ENCODE measurements at places on chromosomes 6 and 20.

DNA sequence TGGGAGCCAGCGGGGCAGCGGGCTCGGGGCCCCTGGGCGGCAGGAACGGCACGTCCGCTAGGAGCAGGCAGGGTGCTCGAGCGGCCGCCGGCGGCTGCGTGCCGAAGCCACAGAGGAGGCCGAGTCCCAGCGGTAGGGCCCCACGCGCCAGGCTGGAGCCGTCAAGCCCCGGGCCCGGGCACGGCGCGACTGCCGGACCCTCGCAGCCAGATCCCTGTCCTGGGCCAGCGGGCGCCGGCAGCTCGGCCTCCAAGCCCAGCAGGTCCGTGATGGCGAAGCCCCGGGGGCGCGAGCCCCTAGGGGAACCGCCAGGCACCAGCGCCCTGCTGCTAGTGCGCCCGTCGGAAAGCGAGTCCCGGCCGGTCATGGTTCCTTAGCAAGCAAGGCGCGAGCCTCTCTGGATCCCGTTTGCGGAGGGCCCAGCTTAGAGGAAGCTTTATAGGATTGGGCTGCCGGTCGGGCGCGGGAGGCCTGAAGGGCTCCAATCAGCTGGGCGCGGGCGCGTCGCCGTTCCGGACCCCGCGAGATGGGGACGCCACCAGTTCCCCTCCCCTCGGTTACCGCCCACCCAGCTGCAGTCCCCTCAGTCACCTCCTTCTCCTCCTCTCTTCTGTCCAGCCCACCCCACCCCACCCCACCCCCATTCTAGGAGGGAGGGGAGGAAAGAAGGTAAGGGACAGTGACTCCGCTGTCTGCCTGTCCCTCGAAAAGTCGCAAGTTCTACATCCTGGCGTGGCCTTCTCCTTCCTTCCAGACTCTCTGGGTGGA lies at the start of gene VSX1:
TSS of gene VSX1 (minus strand) at position 412 of the 768 bp plus-strand sequence. CDS start at position 367, 45 bp downstream.
- DNase-seq, result peak; percentile 24

- DNase-seq, result peak; percentile 19
Observed at GRCh38 chr6:5626727-5627426, 365.6 kb downstream of the FARS2 start.

- DNase-seq, result no peak
Observed at GRCh38 chr20:14446446-14446845, 109.0 kb upstream of the FLRT3 start.

- DNase-seq, result no peak
Observed at GRCh38 chr20:45341579-45341938, 6.7 kb downstream of the SDC4 start.

DNA sequence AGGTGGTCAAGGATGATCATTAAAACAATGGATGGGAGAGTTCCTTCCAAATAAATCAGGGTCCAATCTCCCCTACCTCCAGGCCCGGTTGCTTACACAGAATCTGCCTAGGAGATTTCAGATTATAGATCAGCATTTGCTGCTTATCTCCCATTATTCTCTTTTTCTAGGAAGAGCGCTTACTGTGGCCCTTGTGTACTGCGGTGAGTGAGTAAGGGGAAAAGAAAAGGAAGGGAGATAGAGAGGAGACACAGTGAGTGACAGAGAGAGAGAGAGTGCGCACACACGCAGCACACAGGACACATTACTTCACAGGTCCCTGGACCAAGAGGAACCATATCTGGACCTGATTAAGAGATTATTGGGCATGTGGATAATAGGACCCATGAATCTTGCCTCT lies 6.2 kb downstream of the LATS1 start:
- no peak for DNase-seq

- no peak for DNase-seq
Observed at GRCh38 chr6:133854364-133855275, 34.3 kb upstream of the TCF21 start.

DNA sequence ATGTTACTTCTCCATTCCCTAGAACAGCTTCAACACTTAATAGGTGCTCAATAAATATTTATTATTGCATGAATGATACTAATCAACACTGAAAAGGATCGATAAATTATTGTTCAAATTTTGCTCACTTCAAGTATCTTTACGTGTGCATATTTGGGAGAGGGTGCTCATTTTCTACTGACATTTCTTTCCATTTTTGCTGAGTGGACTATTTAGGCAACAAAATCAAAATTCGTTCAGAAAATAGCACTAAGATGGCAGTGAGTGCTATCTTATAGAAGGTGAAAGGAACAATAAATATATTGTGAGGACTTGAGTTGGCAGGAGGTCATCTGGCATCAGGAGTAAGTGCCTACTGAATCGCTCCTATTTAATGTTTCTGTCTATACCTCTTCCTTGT lies 501.9 kb upstream of the IRAK1BP1 start:
- no peak for DNase-seq

GRCh38 chr20:24718696-24719095 lies 230.4 kb upstream of the CST7 start:
- no peak for DNase-seq

DNA sequence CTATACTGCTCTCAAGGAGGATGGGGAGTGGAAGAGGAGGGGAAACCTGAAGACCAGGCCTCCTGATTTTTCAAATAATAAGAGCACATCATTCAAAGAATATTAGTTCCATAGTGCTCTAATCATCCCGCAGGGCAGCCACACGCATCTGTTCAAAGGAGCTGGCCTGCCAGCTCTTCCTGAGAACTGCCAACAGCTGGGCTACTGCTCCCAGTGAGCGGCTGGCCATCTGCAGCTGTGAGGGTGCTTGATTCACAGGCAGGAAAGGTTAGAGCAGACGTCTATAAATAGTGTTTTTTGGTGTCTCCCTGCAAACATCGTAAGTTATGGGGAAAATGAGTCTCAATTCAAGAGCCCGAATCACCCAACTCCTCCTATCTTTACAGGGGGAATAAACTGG lies 17.3 kb downstream of the NSFL1C start:
- DNase-seq, result no peak

GRCh38 chr6:91087908-91088307 lies 501.0 kb upstream of the MAP3K7 start:
- DNase-seq, result no peak

- DNase-seq, result peak; percentile 54
Observed at GRCh38 chr6:139027620-139028182, 844 bp upstream of the ABRACL start.

DNA sequence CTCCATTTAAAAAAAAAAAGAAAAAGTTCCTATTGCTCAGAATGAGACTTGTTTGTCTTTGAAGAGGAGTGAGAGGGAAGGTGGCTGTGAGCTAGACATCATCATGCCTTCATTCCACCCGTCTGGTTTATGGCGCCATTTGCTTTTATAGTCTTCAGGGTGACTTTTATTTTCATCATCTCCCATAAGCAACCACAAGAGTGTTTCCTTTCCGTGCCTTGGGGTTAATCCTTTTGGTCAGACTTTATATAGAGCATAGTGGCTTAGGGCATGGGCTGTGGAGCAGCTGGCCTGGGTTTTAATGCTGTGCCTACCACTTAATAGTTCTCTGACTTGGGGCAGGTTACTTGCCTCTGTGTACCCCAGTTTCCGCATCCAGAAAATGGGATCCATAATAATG lies 77.8 kb downstream of the RREB1 start:
- no peak for DNase-seq

DNA sequence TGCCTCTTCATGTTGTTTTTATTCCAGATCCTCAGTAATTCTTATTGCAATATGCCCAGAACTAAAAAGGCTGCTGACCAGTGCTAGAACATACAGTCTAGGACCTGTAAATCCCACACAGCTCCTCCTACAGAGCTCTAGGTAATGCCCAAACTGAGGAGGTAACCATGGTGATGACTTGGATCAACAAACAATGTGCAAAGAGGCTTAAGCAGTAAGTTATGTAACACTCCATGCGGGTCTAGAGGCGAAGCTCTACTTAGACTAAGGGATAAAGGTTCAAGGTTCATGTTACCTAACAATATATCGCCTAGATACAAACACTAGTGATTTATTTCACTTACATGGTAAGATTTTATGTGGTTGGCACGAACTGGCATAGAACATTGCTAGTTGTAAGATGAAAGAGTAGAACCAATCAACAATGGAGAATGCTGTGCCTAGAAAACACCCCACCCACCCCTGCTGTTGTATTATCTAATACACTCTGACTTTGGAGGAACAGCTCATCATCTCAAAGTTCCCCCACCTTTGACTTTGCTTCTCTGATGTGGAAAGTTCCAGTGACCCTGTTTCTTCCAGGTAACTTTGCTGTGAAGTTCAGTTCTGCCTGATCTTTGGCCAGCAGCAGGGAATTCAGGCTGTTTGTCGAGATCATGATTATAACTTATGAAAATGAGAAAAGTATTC lies 242.4 kb downstream of the ALDH8A1 start:
- no peak for DNase-seq

DNA sequence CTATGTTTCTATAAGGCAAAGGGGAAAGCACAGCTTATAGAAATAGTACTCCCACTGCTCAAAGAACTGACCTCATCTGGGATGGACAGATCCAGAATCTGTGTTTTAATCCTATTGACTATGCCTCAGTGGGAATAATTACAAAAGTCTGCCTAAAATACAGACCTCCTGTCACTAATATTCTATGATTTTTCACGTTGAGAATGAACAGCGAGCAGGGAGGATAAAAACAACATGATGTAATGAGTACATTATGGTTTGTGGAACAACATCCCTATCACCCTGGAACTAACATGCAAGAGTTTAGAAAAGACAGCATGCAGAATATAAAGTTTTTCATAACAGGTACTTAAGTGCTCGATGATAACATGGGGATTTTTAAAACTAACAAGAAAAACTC lies 53.9 kb downstream of the EPHA7 start:
- DNase-seq, result no peak

GRCh38 chr6:43861212-43861894 lies 91.3 kb downstream of the VEGFA start:
- DNase-seq, result no peak

DNA sequence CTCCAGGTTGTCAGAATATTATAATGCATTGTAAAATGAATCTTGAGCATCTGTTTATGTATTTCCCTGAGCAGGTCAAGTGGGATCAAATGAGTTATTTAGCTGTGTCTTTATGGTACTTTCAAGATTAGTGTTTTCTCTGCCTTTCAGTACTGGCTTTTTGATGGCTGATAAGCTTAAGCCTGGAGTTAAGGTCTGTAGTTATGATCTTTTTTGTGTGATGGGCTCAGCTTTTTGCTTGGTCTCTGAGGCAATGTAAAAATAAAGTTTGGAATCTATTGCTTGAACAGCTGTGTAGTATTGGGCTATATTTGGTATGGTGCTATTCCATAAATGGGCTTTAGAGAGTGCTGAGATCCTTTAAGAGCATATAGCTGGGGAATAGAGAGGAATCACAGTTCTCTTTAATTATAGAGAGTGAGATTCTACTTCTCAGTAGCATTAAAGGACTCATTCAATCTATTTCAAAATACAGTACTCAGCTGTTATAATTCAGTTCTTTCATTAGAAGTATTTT lies 40.7 kb downstream of the ZNF451 start:
- no peak for DNase-seq

DNA sequence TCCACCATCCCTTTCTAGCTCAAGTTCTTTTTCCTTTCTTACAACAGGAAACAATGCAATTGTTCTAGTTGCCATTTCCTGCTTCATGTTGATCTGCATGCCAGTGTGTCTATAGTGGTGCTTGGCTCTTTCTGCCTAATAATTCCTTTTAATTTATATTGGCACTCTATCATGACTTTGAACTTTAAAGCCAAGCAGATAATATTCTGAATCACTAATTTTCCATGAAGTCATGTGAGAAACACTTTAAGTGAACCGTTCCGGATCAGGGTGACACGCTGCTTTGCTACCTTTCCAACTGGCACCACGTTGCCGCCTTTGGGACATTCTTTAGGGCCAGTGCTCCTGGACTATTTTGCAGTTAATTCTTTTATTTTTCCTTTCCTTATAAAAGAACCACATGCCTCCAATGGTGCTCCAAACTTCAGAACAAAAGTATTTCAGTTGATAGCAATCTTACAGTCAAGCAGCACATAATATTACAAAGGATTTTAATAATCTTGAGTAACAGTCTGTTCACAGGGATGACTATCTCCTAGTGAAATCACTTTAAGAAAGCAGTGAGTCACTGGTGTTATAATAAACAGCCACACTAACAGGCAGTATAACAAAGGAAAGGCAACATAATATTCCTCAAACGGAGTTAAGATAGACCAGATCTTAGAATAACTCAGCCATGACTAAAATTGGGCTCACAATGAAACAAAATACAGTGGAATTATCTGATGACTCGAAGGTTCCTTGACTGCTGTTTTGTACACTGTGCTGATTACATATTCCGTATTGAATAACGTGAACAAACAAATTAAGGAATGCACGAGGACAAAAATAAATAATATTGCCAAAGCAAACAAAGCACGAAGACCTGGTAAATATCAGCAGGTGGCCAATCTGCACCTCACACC lies 19.0 kb upstream of the BLOC1S5 start:
- DNase-seq, result no peak

DNA sequence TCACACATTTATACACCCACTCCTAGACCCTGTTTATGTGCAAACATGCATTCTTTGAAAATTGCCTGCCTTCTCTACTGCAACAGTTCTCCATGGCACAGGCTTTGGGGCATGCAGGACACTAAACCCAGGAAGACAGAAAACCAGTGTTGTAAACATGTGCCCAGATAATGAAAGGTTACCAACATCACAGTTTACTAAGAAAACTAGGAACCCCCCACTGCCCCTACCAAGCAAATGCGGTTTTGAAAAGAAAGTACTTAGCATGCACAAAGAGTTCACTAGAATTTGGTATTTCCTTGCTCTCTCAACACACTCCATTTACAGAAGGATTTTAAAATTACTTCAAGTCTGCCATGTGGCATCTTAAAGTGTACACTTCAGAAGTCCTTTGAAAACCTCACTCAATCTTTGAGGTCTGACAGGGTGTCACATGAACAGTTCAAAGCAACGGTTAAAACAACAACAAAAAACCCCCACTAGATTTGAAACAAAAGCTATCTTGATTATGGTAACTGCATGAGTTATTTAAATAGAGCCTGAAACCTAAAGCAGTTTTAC lies 245.0 kb downstream of the GMPR start:
- no peak for DNase-seq

DNA sequence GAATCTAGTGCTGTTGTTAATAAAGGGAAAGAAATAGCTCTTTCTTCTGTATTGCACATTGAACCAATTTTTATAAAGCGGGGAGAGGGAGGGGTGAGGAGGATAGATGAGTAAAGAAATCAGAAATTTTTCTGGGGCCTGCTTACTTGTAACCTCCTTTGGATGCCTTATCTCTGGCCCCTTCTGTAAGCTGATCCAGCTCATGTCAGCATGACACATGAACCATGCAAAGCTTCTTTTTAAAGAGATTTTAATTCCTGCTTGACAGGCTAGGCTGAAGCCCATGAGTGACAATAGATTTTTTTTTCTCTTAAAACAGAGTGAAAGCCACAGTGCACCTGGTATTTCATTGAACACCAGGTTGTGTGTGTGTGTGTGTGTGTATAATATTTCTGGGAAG lies 325.3 kb downstream of the PRL start:
- no peak for DNase-seq
